Stimulated activated CD8-positive, alpha-beta memory T cell treated with anti-CD3 and anti-CD28 coated beads, Interleukin-4, amount 100 ng/mL, for 24 hours (primary cell): ENCODE measurements at places on chromosomes 11 and 22.

DNA sequence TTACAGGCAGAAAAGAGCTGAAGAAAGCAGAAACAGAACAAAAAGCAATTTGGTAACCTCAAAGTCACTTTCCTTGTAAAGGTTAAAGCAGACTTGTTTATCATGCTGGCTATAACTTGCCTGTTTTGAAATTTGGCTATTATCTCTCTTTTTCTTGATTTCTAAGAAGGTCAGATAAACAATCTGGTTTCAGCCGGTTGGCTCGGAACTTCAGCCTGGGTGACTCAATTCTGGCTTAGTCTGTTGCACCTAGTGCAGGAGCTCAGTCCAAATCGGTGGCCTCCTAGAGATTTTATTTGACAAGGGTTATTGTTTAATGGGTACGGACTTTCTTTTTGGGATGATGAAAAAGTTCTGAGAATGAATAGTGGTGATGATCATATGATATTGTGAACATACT is 367.1 kb upstream of the B3GAT1 start:
- DNase-seq: no peak

- DNase-seq: no peak
Observed at GRCh38 chr11:127098684-127099083, 98.1 kb upstream of the KIRREL3 start.

GRCh38 chr22:41540006-41540315 is 4.3 kb downstream of the POLR3H start:
- DNase-seq: no peak

DNA sequence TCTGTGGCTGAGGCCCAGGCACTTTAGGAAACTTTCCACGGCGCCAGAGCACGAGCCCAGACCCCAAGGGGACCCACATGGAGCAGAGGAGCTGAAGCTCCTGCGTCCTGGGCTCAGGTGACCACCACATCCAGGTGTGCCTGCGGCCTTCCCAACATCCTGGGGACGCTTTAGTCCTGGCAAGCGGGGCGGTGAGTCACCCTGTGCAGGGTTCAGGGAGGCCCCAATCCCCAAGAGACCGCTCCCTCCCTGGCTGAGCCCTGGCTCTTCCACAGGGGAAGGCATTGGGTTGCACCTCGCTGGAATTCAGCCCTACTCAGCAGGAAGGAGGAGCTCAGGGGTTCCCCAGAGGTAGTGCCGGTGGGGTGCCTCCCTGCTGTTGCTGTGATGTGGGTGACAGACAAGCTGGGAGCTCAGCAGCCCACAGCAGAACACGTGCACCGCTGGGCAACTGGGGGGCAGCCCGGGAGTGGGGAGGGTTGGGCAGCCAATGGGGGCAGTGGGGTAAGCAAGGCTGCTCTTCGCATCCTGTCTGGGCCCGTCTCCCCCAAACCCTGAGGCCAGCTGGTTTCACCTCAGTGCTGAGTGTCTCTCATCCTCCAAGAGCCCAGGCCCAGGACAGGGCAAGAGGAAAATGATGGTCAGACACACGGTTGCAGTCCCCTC is 802.8 kb downstream of the BRD1 start:
- no peak for DNase-seq

DNA sequence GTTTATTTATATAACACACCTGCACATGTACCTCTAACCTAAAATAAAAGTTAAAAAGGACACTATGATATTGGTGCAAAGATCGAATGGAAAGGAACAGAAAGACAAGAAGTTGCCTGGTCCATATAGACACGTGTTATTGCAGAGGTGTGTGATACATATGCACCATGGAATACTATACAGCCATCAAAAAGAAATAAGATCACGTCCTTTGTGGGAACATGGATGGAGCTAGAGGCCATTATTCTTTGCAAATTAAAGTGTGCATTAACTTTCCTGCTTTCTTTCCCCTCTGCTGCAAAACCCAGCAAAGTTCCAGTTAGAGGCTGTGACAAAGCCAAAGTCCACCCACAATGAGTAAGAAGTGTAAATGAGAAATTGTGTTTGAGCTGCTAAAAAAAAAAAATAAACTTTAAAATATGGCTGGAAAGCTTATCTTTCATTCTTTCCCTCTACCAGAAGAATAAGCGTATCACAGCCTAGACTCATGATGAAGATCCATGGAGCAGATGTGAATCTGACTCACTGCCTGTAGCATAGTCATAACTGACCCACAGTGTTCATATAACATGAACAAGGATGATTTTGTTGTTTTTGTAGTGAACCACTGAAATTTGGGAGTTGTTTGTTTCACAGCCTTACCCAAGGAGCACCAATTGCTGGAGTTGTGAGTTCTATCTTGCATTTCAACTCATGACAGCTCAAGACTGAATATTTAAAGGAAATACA is 9.6 kb downstream of the OR52K1 start:
- DNase-seq: no peak

- no peak for DNase-seq
Observed at GRCh38 chr11:115220423-115220822, 283.8 kb downstream of the CADM1 start.

- DNase-seq: no peak
Observed at GRCh38 chr22:30743257-30744020, 48.8 kb downstream of the OSBP2 start.

DNA sequence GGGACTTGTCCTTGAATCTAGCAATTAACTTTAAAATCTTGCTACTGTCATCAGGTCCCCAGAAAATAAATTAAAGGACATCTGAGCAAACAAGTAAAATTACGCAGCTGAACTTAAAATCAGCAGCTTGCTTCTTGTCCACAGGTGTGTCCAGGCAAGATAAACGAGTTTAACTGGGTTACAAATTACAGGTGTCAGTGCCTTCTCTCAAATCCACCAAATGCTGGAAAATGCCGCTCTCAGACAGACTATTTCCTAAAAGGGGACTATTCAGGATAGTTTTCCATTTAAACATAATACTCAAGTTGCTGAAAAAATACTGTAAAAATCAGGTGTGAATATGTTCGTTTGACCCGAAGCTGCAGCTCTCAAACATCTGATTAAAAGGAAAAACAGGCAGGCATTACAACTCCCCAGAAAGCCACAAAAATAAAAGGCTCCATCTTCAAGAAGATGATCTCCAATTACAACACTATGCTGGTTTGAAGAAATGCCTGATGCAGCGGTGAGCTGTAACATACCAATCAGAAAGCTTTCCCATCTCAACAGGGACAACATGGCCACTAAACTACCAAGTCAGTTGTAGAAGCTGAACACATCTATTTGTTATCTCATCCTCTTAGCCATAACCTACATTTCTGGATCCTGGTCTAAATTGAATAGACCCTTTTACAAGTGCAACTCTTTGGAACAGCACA is 82.1 kb downstream of the CADM1 start:
- no peak for DNase-seq

DNA sequence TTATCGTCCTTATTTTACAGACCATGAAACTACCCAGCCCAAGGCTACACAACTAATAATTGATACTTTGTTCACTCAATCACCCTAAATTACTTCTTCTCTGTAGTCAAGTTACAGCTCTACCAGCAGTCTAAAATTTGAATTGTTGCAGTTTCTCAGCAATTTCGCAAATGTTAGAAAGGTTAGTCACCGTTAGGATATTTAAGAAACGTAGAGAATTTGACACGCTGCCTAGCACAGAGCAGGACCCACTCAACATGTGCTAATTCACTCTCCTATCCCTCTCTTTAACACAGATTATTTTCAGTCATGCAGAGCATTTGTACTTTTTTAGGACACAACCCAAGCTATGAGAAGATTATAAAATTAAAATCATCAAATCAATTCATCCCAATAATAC is 771.1 kb upstream of the LUZP2 start:
- no peak for DNase-seq

- no peak for DNase-seq
Observed at GRCh38 chr22:33569559-33569958, 350.7 kb downstream of the LARGE1 start.

DNA sequence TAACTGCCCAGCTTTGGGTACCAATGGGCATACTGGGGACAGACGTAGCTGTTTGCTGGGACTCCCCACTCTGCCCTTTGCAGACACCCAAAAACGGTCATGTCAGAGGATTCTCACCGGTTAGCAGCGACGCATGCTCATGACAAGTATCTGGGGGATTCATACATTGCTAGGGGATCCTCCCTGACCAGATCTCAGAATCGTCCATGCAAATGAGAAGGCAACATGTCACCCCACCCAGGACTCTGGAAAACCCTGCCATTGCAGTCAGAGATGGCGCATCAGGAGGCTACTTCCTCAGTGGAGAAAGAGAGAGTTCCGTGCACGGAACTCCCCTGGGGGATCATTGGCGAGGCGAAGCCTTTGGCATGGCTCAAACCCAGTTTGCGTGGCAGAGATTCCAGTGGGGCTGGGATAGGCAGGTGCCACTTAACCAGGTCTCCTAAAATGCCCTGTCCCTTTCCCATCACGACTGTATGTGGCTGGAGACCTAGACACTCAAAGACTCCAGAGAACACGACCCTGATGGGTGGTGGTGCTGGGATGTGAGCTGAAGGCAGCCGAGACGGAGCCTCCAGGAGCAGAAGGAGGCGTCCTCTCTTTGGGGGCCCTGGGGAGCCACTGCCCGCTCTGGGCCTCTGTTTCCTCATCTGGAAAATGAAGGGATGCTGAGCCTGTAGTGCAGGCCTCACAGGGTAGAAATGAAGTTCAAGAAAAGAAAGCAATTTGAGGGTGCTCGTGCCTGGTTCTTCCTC is 4.9 kb downstream of the RGL4 start:
- DNase-seq: no peak

- no peak for DNase-seq
Observed at GRCh38 chr11:19193916-19194315, 7.9 kb downstream of the CSRP3 start.

GRCh38 chr11:19979519-19979845 is 180.8 kb downstream of the DBX1 start:
- no peak for DNase-seq

- no peak for DNase-seq
Observed at GRCh38 chr11:88404391-88404790, 66.9 kb upstream of the CTSC start.

- no peak for DNase-seq
Observed at GRCh38 chr11:95456714-95457491, 225.9 kb upstream of the SESN3 start.

- DNase-seq: no peak
Observed at GRCh38 chr22:22094514-22094913, 111.9 kb upstream of the TOP3B start.

DNA sequence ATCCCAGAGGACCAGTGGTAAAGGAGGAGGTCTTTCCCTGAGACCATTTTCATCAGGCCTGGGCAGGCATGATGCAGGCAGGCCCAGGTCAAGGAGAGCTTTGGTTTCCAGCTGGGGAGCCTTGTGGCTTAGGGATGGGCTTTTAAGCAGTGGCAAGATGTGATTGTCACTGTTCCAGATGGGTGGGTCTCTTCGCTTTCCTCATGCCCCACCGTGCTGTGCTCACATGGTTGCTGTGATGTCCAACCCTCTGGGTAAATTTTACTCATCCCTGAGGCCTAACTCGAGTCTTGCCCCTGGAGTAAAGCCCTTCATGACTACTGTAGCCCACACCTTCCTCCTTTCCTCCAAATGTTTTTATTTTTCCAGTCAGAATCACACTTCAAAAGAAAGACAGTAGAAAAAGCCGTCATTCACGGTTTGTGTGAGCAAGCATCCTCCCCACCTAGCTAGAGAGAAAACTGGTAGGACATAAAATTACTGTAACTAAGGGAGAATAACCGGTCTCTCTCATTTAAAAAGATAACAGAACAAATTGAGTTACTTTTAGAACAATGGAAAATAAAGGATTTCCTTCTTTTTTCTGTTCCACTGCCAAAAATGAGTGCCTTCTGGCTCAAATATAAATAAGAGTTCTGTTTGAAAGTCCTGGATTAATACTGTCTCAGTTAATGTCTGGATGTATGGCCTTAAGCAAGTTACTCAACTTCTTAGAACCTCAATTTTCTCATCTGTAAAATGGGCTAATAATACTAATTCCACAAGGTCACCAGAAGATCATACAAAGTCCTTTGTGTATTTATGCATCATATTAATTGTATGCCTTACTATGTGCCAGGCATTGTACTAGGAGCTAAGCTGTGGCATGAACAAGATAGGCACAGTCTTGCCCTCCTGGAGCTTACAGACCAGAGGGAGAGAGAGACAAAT is 84.9 kb downstream of the ME3 start:
- no peak for DNase-seq

DNA sequence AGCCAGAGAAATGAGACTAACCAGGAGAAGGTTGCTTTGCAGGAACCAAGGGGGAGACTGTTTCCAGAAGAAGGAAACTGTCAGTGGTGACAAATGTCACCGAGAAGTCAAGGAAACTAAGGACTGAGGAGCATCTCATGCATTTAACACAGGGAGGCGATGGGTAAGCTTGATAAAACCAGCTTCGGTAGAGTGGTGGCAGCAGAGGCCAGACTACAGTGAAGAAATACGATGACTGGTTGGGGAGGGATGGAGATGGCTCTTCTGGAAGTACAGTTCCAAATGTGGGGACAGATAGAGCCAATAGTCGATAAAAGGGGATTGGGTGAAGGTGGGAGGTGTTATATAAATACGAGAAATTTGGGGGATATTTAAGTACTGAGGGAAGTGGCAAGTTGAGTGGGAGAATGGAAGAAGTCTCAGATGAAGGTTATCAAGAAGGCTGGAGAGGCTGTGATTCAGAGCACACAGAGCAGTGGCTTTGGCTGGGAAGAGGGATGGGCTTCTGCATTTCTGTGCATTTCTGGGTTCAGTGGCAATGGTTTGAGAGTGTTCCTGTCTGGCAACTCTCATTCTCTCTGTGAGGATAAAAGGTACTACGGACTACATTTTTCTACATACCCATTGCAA is 29.2 kb downstream of the SC5D start:
- no peak for DNase-seq

- DNase-seq: no peak
Observed at GRCh38 chr11:106426696-106427095, 349.2 kb downstream of the AASDHPPT start.

- peak; percentile 17 for DNase-seq
Observed at GRCh38 chr22:31944700-31945442, 536 bp downstream of the YWHAH start.

DNA sequence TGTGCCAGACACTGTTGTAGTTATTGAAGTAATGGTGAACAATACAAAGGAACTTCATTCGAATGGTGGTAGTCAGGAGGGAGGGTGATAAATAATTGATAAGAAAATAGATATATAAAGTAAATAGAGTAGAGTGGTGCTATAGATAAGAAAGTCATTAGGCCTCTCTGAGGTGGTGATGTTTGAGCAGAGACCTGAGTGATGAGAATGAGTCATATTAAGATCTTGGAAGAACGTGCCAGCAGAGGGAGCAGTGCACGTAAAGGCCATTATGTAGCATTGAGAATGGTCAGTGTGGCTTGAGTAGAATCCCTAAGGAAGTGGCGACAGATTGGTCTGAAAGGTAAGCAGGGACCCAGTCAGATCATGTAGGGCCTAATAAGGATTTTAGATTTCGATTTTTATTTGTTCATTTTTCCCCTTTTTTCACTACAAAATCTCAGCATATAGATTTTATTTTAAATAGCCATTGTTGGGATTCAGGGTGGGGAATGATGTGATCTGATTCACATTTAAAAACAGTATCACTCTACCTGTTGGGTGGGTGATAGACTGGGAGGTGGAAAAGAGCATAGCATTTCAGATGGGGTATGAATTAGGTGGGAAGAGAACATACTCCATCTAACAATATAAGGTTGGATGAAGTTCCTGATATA is 44.7 kb downstream of the CCDC90B start:
- DNase-seq: no peak

GRCh38 chr11:117171404-117172061 is 7.0 kb upstream of the SIDT2 start:
- no peak for DNase-seq

- DNase-seq: no peak
Observed at GRCh38 chr11:80086496-80087055, 645.7 kb upstream of the TENM4 start.
